ENCODE measurements at places on chromosomes 2 and 18.

DNA sequence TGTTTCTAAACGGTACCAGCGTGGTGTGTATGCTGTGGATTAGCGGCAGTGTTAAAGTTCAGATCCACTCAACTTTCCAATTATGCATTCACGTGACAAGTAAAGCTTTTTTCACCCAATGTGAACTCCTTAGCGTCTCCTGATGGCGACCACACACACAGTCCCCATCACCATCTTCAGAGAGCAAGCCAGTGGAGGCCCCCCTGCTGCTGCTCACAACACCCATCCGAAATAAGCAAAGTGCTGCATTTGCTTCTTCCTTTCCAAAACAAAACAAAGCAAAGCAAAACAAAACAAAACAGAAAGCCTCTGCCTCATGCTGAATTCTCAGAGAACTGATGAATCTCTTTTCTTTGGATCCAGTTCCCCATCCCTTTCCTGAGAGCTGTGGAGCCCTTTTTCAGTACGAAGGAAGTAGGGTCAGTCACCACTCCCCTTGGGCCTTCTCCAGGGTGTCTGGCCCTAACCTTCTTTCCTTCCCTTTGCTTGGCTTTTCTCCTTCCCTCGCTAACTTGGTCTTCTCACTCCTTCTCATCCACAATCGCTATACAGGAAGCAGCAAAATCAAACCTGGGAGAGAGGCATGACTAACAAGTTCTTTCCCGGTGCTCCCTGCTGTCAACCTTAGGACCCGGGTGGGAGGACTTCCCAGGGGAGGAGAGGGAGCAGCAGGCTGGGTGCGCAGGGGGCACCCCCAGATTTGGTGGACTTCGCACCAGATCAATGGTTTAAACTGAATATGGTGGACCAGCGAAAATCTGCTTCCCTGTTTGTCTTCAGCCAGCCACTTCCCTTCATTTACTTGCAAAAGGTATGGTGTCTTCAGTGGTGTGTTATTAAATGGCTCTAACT lies 56.0 kb downstream of the NRP2 start:
- DNase-seq, result no peak

- DNase-seq, result no peak
These were observed 23.0 kb downstream of the TCF7L1 start for GRCh38 chr2:85156153-85156552.

DNA sequence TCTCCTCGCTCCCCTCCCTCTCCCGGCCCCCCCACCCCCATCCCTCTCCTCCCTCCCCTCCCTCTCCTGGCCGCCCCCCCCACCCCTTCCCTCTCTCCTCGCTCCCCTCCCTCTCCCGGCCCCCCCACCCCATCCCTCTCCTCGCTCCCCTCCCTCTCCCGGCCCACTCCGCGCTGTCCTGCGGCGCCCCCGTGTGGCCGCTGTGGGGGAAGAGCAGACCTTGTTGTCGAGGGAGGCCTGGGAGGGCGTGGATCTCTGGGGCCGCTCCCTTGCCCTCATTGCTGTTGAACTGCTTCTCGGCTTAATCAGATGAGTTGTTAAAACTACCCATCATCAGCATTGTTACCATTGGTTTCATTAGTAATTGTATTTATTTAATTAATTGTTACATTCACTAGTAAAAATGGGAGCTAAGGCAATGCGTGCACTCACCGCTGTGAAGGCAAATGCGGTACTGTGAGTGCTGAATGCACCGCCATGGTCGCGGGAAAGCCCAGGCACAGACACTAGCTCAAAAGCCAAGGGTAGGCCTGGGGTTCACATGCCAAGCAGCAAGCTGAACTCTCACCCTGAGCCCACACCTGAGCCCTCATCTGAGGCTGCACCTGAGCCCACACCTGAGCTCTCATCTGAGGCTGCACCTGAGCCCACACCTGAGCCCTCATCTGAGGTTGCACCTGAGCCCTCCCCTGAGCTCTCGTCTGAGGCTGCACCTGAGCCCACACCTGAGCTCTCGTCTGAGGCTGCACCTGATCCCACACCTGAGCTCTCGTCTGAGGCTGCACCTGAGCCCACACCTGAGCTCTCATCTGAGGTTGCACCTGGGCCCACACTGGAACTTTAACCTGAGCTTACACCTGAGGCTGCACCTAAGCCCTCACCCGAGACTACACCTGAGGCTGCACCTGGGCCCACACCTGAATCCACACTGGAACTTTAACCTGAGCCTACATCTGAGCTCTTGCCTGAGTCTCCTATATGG lies 8.8 kb downstream of the RTP5 start:
- peak; percentile 68 for DNase-seq

DNA sequence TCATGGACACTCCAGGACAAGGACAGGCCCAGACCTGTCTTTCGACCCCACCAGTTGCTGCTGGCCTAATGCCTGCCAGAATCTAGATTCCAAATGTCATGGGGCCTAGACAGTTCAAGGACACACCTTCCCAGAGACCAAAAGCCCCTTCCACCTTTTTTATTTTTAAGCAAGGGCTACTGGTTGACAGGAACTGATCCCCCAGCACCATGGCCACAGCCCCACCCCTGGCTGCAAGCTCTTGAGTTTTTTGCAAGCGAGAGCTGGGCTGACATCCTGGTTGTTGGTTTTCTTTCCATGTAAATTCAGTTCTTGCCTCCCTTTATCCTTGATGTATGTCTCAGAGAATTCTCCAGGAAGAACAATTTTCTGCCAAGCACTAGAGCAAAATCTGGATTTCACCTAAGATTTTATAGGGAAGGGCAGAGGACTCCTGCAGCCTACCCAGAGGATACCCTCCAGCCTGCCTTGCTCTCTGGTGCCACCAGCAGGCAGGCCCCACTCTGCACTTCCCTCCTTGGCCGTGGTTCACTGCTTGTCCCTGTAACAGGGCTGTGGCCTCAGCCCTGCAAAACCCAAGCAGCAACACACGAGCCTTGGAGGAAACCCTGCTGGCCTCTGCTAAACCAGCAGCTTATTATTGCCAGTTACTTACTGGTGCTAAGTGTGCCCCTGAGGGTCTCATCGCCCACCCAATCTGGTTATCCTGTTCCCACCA lies 97.7 kb downstream of the TWIST2 start:
- no peak for DNase-seq

DNA sequence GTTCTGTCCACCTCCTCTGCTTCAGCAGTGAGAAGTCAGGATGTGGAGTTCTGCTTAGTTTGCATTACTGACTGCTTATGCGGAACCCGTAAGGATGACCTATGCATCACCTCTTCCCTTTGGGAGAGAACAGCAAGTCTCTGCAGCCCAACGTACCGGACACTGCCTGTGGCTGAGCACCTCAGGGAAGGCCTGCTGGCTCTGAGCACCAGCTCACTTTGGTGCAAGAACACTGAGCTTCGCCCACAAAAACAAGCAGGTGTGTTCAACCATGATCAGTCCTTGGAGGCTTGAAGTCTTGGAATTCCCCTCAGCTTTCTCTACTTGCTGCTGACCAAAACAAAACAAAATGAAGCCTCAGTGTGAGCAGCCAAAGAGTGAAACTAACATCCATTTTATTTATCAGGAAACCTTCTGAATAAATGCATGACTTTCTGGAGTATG lies 52.7 kb upstream of the NCK2 start:
- no peak for DNase-seq

GRCh38 chr2:118817469-118817868 lies 30.0 kb downstream of the EN1 start:
- no peak for DNase-seq

GRCh38 chr2:236210536-236210935 lies 42.4 kb upstream of the GBX2 start:
- DNase-seq, result no peak

DNA sequence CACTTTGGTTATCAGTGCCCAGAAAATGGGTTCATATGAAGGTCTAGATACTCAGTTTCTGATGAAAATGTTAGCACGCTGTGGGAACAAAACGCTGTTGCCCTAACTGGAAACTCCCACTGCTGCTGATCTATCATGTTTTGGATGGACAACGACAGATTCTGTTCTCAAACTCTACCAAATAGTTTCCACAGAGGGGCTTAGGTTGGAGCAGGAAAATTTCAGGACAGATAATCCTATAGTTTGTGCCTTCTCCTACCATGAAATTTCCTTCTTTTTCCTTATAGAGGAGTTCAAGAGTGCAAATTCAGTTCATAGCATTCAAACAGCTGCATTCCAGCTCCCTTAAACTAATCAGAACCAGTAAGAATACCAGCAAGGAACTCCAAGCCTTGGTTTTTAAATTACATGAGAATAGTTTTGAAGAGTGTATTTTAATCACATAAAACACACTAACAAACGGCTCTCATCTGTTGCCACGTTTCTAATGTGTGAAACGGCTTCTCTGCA lies 58.7 kb upstream of the RALBP1 start:
- DNase-seq, result no peak

- DNase-seq, result no peak
These were observed 969.1 kb upstream of the CDH2 start for GRCh38 chr18:29146068-29146467.

DNA sequence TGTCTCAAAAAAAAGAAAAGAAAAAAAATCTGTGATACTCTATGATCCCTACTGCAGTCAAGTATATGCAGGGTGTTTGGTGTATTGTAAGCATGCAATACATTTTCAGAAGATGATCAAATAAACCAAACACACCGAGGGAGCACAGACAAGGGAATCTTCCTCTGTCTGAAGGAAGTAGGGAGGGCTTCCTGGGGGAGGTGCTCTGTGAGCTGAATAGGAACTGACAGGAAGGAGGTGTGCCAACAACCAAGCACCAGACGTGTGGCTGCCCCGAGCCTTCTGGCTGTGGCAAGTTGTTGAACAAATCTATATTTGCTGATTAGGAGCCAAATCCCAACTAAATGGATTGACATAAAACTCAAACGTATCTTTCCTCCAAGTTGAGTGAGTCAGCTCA lies 14.6 kb downstream of the THNSL2 start:
- no peak for DNase-seq

- DNase-seq, result no peak
These were observed 106.0 kb upstream of the CYP1B1 start for GRCh38 chr2:38181806-38182491.

GRCh38 chr2:127695491-127696472 lies 5.5 kb upstream of the SFT2D3 start:
- DNase-seq, result no peak

DNA sequence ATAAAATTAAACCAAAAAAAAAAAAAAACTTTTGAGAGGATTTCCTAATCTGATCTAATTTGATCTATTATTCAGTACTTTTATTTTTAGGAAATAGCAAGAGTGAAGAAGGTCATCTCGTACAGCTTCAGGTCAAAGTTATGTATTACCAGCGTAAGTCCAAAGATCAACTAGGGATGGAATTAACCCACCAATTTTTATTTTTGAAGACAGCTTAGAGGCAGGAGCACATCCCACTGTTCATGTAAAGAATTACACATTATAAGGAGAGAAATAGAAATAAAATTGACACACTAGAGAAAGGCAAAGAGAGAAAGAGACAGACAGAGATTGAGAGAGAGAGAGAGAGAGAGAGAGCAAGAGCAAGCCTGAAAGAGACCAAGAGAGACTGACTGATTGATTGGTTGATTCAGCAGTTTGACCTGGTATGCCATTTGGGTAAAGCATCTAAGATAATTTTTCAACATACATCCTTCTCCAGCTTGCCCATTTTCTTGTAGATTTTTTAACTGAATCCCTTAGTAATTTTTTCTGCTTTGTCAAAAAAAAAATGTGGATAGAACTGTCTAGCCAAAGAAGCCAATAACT lies 25.1 kb downstream of the DOCK10 start:
- no peak for DNase-seq

DNA sequence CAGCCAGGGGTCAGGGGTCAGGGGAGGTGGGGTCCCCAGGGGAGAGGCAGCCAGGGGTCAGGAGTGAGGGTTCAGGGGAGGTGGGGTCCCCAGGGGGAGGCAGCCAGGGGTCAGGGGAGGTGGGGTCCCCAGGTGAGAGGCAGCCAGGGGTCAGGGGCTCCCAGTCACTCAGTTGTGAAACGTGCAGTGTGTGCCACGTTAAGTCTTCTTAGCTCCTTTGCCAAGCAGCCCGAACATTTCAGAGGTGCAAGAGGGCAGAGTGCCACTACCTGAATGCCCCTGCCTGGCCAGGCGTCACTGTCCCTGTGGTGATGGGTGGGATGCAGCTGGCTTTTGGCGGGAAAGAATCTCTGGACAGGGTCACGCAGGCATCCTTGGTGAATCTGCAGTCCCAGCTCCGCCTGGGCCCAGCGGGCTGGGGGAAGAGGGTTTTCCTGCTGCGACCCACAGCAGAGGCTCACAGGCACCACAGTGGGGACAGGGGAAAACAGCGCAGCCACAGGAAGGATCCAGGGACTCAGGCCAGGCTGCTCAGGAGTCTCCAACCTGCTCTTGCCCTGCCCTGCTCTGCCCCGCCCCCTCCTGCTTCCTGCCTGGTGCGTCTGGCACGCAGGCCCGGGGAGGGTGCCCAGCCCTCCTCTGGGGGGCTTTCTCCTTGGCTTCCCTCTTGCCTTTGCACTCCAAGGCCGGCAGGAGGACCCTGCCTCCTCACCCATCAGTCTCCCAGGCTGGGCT lies 188.3 kb downstream of the TWIST2 start:
- DNase-seq, result no peak

DNA sequence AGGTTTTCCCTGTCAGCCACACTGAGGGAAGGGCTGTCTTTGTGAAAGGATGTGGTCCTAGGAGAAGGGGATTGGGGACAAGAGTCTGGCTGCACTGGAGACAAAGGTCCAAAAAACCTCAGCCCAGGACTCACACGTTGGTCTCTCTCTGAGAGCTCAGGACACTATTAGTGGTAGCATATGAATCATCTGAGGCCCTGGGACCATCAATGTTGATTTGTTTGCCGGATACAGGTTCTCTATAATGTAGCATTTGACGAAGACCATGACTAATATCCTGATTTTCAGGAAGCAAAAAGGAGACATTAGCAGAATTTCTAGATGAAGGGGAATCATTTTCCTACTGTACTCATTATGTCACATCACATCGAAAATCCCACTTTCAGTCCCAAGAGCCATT lies 22.2 kb upstream of the DNAH6 start:
- no peak for DNase-seq

- DNase-seq, result no peak
These were observed 50.6 kb upstream of the TMEFF2 start for GRCh38 chr2:192245329-192245728.

- DNase-seq, result no peak
These were observed 4.7 kb downstream of the MYOM1 start for GRCh38 chr18:3214855-3215637.
